ENCODE measurements at places on chromosomes 5 and 9. TPM values are rescaled to one million over a fixed set of nuclear protein-coding genes. Genes with fewer than 3 reads are reported as not detected.

Gene HSD17B3
- polyA plus RNA-seq, result 0.49 TPM

Gene MEF2C
- 54.4 TPM for polyA plus RNA-seq

GRCh38 chr5:102498271-102499034 is at the start of gene SLCO6A1:
SLCO6A1 (minus strand) TSS chr5:102499001; CDS start chr5:102498844, 157 bp downstream.
- DNase-seq, result no peak

DNA sequence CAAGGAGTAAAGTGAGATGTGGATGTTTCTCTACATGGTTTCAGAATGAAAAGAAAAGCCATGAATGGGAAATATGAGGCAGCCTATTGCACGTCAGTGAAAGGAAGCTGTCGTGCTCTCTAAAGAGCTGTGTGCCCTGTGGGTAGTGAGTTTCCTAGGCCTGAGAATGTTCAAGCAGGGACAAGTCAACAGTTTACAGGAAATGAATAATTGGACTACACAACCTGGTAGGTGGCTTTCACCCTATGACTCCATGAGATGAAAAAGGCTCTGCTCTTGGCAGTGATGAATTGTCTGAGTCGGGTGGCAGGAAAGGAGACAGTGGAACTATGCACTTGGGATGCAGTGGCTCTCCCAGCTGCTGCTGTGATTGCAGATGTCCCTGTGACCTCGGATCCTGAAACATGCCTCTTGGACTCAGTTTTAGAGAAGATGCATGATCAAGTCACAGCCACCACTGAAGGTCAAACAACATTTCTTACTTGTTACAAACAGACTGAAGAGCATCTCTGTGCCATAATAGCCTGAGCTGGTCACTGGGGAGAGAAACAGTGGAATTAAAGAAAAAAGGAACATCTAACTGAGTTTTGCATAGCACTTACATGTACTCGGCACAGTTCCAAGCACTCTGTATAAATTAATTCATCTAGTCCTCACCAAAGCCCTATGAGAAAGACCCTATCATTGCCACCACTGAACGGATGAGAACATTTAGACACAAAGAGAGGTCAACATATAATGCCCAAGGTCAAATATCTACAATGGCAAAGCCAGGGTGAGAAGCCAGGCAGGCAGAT is 293.7 kb downstream of the SPOCK1 start:
- DNase-seq, result no peak

GRCh38 chr5:68343421-68343826 is 127.9 kb downstream of the PIK3R1 start:
- DNase-seq, result no peak

DNA sequence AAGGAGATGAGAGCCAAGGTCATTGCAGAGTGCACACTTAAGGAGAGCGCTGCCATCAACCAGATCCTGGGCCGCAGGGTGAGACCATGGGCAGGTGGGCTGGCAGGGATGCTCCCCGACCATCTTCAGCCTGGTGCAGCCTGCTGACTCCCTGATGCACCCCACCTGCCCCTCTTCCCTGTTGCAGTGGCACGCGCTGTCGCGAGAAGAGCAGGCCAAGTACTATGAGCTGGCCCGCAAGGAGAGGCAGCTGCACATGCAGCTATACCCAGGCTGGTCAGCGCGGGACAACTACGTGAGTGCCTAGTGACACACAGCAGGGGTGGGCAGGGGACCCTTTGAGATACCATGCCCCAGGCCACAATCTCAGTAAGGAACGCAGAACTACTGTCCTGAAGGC is 28.3 kb downstream of the TCF7 start:
- no peak for DNase-seq

Gene SOX30
- 0.45 TPM for polyA plus RNA-seq

- no peak for DNase-seq
Observed at GRCh38 chr9:68640421-68641089, 64.5 kb upstream of the PIP5K1B start.

GRCh38 chr9:18799428-18799827 is 233.6 kb downstream of the SAXO1 start:
- DNase-seq, result no peak

Gene ARHGEF39
- polyA plus RNA-seq, result 11.5 TPM

DNA sequence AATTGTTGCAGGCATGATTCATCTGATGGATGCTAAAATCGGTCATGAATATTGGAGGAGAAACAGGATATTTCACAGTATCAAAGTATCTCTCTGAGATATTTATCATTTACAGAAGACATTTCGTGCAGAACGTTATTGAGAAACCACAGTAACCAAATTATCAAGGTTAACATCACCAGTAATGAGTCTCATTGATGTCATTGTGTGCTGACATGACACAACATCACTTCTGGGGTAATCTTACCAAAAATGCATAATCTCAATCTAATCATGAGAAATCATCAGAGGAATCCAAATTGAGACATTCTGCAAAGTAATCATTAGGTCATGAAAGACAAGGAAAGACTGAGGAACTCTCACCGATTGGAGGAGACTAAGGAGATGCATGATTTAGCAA is 42.7 kb downstream of the C5orf22 start:
- no peak for DNase-seq

Gene MSX2
- 0.50 TPM for polyA plus RNA-seq

- no peak for DNase-seq
Observed at GRCh38 chr9:136079916-136080246, 15.2 kb downstream of the NACC2 start.

GRCh38 chr9:36548454-36548853 is 24.2 kb upstream of the MELK start:
- DNase-seq, result no peak

Gene RORB
- polyA plus RNA-seq, result 0.17 TPM

GRCh38 chr5:171659896-171660295 is 125.7 kb upstream of the SMIM23 start:
- no peak for DNase-seq

GRCh38 chr9:120032639-120033038 is 547.3 kb downstream of the CDK5RAP2 start:
- no peak for DNase-seq

GRCh38 chr5:15803280-15803679 is 303.3 kb downstream of the FBXL7 start:
- DNase-seq, result no peak

DNA sequence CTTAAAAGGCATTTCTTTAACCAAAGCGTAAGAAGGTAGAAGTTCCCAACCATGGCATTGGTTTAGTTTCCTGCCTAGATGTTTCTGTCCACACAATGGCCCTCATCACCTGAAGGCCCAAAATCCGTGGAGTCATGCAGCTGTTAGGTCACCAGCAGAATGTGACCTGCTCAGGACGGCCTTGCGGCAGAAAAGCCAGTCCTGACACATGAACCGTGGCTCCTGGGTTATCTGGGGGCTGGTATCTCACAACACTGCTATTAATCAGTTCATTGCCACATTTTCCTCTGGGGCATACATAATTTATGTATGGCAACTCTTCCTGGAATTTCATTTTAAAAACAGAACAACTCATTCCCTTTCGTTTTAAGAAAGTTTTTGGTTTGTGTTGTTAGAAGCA is 278.4 kb downstream of the ATPSCKMT start:
- no peak for DNase-seq

DNA sequence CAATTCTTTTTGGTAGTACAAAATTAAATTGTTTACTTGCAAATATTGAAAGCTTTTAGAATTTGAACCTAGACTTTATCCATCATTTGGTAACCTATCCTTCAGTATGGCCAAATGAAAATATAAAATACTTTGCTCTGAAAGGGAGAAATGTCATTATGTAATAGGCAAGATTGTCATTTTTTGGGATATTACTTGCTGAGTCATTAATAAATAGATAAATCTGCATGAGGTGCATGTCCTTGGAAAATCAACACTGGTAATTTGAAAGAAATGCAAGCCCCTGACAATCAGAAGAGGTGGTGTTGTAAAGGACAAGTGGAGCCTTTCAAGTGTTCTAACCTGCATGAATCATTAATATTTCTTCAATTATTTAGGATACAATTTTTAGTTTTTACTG is 231.8 kb upstream of the CCNG1 start:
- no peak for DNase-seq

DNA sequence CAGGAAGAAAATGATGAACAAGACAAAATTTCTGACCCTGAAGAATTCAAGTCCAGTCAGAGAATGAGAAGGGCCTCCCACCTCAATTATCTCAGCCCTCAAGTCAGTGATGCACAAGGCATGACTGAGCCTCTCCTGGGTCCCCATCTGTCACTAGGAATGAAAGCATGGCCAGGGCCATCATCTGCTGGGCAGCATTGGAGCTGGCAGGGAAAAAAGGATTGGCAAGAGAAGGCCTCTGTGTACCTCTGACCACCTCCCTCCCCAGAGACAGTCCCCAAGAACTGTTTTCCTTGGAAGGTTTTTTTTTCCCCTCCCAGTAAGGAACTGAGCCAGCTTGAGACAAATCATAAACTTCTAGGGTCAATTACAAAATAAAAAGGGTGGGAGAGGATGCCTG is 76.7 kb downstream of the KLHL3 start:
- DNase-seq, result no peak

Gene TMEM203
- 42.7 TPM for polyA plus RNA-seq

- no peak for DNase-seq
Observed at GRCh38 chr9:8349376-8349775, 549.8 kb upstream of the DMAC1 start.

DNA sequence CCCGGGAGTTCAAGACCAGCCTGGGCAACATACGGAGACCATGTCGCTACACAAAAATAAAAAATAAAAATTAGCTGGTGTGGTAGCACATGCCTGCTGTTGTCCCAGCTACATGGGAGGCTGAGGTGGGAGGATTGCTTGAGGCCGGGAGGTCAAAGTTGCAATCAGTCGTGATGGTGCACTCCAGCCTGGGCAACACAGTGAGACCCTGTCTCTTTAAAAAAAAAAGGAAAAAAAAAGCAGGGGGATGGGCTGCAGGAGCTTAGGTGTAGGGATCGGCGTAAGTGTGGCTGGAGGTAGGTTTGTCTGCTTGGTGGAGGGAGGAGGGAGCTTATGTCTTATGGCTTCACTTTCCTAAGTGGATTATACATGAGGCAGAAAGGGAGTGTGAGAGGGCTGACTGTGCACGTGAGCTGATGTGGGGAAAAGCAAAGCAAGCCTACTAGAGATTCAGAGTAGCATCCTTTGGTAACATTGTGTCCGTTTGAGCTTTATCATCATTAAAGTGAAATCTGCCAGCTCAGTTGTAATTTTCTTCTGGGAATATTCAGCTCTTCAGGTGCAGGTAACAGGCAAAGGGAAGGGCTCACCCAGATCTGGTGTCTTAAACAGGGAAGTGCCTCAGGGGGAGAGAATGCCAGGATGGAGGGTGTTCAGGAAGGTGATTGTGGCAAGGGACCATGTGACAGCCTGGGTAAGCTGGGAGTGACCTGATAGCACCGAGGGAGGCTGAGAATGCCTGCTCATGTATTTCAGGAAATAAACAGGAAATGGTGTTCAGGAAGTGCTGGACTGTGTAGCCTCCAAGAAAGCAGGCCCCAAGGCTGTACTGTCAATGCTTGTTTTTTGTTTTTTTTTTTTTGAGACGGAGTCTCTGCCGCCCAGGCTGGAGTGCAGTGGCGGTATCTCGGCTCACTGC is 17.6 kb upstream of the SETX start:
- no peak for DNase-seq

GRCh38 chr9:125409637-125410521 is 148.3 kb downstream of the GAPVD1 start:
- DNase-seq, result no peak

DNA sequence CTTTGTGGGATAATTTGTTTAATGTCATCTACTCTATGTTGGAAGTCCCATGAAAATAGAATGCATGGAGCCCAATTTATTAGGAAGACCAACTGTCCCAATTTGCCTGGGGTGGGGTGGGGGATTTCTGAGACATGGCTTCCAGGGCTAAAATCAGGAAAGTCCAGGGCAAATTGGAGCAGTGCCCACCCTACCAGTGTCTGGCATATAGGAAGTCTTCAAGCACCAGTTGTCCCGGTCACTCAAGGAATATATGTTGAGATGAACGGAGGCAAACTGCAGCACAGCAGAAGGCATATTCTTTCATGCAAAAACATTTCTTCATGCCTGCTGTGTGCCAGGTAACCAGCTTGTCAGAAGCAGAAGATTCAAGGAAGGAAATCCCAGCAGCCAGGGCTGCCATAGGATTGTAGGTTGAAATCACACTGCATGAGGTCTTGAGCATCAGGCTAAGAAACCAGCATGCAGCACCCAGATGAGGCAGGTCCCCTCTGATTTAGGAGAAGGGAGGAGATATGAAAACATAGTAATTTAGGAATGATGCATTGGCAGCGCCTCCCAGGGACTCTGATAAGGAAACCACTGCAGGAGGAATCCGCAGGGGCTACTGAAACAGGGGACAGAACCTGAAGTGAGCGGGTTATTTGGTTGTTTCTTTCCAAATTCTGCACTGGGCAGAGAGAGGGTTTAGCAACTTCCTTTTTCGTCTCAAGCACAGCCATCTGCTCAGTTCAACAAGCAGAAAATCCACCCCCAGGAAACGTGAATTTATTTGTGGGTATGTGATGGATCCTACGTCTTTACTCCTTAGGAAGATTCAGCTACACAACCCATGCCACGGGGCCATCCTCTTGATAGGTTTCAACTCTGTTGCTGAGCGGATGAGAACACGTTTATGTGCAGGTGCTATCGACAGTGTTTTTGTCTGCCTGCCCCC is 112.6 kb upstream of the CPEB4 start:
- DNase-seq, result no peak

Gene PCDHGA6
- polyA plus RNA-seq, result 8.0 TPM

GRCh38 chr5:88426441-88426840 is 157.8 kb upstream of the TMEM161B start:
- no peak for DNase-seq

Gene KDM3B
- polyA plus RNA-seq, result 94.4 TPM

GRCh38 chr9:132995879-132996278 is 17.4 kb downstream of the GFI1B start:
- no peak for DNase-seq

Gene ST8SIA4
- 5.1 TPM for polyA plus RNA-seq

DNA sequence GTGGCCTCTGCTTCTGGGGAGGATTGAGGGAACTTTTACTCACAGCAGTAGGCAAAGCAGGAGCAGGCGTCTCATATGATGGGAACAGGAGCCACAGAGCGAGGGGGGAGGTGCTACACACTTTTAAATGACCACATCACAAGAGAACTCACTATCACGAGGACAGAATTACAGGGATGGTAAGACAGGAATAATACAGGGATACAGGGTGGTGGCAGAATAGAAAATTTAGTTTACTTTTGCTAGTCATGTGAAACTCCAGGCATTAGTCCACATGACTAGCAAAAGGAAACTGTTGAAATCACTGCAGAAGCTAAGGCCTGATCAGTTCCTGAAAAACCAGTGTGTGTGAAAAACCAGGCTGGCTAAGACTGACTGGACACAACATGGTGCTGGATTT is 382.4 kb downstream of the NNT start:
- DNase-seq, result no peak

DNA sequence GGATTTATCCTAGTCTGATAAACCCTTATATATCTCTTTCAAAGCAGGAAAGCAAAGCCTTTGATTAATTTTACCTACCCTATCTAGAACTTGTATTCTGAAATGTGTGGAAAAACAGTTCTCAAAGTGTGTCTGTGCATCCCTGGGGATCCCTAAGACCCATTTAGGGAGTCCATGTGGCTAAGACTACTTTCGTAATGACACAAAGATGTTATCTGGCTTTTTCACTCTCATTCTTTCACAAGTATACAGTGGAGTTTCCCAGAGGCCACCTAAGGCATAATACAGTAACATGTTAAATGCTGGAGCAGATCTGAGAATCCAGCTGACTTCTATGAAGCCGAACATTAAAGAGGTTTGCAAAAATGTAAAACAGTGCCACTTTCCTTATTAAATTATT is 54.3 kb upstream of the TNFSF15 start:
- no peak for DNase-seq

- DNase-seq, result peak; percentile 48
Observed at GRCh38 chr5:58462623-58463230, 2.8 kb upstream of the PLK2 start.

Data from renal cortex interstitium (tissue), 15 donors.